ENCODE measurements at places on chromosomes 5 and 9.

DNA sequence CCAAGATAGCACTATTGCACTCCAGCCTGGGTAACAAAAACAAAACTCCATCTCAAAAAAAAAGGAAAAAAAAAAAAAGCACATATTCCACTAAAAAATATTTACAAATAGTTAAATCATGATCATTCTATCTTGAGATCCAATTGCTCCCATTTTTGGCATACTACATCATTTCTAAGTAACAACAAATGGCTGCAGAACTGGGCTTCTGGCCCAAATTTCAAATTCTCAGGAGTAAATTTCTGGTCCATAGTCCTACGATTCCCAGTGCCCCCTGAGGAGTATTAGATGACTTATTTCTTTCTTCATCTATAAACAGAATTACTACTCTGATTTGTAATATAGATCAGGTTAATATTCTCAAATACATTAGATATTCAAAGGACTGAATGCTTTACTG is 62.1 kb downstream of the CEMIP2 start:
- no peak for DNase-seq

DNA sequence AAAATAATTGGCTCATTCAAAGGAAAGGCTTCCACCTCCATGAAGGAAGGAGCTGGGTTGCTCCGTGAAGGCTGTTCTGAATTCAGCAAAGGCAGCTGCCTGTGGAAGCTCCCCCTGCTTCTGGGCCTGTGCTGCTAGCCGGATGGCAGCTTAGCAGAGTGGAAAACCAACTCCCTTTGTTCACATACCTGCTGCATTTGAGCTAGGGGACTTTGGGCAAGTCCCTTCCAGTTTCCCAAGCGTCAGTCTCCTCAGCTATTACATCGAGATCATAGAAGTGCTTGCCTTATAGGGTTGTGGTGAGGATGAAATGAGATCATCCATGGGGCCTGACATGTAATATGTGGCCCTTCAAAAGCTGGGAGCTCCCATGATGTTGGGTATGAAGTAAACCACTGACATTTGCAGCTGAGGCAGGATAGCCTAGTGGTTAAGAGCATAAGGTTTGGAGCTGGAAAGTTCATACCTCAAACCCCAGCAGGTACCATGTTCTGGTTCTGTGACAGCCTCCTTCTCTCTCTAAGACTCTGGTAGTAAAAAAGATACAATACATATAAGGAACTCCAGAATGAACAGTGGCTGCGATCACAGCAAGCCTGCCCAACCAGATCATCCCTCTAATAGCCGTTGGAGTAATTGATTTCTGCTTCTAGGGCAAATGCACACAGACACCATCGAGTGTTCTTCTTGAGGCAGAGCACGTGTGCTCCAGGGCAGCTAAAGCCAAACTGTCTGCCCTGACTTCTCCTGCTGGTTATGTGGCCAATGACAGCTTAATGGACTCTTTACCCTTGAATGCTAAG is 11.0 kb upstream of the DENND1A start:
- DNase-seq, result no peak

DNA sequence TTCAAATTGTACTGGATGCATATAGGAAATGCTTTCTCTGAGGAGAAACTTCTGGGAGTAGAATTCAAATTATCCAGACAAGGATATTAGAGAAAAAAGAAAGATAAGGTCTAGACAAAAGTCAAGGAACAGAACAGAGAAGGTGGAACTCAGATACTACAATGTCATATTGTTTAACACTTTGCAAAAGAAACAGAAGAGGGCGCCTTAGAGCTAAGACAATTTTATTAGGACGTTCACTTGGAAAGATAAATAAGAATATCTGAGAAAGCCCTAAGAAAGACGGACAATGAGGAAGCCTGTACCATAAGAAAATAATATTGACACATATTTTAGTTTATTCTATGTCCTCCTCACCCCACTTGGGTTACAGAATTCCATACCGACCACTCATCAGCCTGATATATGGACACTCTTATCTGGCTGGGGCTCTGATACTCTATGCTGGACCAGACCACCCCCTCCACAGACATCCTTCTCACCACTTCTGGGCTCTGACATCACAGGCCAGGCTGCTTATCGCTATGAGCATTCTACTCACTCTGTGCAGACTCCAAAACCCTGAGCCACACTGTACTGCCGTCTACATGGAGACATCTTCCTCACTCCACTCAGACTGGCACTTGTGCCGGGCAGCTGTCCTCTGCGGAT is 9.1 kb upstream of the AK3 start:
- no peak for DNase-seq

DNA sequence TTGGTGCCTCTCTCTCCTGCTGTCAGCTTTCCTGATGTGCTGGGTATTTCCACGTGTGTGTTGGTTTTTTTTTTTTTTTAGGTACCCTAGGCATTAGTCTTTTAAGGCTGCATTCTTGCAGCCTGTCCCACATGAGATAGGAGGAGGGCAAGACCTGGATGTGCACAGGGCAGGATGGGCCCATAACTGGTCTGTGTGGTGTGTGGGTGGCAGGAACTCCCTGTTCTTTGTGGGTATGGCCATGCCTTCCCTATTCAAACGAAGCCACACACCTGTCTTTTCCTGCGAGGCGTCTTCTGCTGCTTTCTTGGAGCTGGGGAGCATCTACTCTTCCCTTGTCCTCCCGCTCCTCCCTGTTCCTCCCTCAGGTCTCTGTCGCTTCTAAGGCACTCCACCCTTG is 6.8 kb downstream of the SYK start:
- no peak for DNase-seq

- DNase-seq, result no peak
Observed at GRCh38 chr9:522658-523057, 308.0 kb downstream of the DOCK8 start.

DNA sequence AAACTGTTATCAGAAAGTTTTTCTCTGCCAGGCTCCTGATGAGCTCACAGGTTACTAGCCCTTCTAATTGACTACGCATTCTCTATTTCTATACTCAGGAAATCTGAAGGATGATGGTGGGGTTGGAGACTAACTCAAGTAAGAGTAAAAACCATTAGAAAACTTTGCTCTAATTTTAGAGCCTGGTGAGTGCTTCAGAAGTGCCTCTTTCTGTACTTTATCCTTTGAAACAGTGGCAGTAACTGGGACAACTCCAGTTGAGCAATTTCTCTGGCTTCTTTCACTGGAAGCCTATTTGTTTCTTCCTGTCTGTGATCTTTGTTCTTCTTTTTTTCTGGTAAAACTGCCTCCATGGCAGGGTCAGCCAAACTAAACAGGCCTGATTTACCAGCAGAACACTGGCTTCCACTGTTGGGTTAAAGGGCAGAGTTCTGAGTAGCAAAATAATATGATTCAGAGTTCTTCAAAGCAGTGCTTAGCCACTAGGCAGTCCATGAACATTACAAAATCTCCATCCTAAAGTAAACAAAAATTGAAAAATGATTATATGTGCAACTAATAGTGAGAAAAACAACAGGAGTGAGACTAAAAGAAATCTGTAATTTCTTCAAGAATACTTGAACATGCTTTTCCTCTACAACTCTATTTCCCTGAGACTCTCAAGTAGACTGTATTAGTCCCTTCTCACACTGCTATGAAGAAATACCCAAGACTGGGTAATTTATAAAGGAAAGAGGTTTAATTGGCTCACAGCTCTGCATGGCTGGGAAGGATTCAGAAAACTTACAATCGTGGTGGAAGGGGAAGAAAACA is 79.8 kb downstream of the MROH2B start:
- no peak for DNase-seq

- DNase-seq, result no peak
Observed at GRCh38 chr5:132090107-132090506, 16.5 kb downstream of the CSF2 start.

GRCh38 chr9:129759319-129759718 is 6.5 kb upstream of the PTGES start:
- no peak for DNase-seq

DNA sequence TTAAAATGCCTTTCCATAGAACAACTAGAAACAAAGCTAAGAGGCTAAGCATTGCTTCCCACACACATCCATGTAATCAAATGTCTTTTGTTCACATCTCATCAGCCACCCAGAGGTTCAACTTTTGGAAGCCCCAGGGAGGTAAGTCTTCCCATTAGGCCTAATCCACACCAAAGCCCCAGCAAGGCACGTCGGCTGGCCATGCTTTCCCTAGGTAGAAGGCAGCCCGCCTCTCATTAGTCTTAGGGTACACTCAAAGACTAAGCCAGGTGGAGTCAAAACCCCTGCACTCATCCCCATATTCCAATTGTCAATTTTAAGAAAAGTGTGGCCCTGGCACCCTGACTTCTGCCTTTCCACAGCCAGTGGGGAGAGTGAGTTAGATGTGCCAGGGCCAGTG is 87.9 kb downstream of the ATPSCKMT start:
- DNase-seq, result no peak

DNA sequence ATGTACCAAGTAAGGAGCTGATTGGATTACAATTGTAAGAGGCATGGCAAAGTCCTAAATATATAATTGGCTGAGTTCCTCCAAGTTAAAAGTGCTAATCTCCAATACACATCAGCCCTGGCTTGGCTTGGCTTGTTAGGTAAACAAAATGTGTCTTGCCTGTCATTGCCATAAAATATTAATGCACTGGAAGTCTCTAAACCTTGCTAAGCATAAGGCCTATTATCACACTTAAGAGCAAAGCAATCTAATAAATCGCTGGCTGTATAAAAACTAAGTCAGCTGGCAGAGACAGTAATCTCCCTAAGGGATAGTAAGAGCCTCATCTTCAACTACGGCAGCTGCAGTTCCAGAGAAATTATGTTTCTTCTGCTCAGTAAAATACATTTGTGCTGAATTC is 418.6 kb upstream of the GRAMD2B start:
- DNase-seq, result no peak

GRCh38 chr5:36877667-36878391 is 1.3 kb downstream of the NIPBL start:
- no peak for DNase-seq

DNA sequence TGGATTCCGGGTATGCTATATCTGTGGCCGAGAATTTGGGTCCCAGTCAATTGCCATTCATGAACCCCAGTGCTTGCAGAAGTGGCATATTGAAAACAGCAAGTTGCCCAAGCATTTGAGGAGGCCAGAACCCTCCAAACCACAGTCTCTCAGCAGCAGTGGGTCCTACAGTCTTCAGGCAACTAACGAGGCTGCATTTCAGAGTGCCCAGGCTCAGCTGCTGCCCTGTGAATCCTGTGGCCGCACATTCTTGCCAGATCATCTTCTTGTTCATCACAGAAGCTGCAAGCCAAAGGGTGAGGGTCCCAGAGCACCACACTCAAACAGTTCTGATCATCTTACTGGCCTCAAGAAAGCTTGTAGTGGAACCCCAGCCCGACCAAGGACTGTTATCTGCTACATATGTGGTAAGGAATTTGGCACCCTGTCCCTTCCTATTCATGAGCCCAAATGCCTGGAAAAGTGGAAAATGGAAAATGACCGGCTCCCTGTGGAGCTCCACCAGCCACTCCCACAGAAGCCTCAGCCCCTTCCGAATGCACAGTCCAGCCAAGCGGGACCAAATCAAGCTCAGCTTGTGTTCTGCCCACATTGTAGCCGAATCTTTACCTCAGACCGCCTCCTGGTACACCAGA is 23.0 kb downstream of the ZNF474 start:
- no peak for DNase-seq
